NCI-H2227 treated with DMSO at 0.1 percent for 48 hours (cell line): ENCODE measurements at places on chromosomes 5 and 9.

GRCh38 chr9:82498541-82499317 is 510.2 kb downstream of the SPATA31D1 start:
- DNase-seq, result no peak

DNA sequence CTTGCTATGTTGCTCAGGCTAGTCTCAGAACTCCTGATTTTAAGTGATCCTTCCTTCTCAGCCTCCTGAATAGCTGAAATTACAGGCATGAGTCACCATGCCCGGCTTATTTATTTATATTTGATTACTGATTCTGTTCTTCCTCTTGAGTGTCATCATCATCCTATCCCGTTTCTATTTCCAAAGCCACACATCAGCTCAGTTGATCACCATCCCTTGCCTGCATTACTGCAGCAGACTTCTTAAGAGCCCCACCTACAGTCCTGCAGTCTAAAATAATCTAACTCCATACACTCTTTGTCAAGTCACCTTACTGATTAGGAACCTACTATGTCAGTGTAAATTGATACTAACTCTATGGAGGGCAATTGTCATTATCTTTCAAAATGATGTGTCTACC is 138.9 kb upstream of the RAI14 start:
- no peak for DNase-seq

DNA sequence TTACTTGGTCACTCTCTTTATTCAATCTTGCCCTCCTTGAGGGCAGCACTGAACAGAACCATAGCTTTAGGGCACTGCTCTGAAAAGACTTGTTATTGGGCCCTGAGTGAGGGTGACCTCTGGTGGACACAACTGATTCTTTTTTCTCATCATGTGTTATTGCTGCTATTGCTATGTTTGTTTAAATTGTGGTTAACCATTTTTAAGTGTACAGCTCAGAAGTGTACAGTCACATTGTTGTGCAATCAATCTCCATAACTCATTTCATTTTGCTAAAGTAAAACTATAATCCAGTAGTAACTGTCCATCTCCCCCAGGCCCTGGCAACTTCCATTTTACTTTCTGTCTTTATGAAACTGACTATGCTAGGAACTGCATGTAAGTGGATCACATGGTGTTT is 351.1 kb upstream of the RIOK2 start:
- no peak for DNase-seq

- DNase-seq, result no peak
Measured at GRCh38 chr9:126516561-126516935, 97.2 kb upstream of the LMX1B start.

- DNase-seq, result no peak
Measured at GRCh38 chr5:141250576-141250975, 5.4 kb downstream of the PCDHB15 start.

DNA sequence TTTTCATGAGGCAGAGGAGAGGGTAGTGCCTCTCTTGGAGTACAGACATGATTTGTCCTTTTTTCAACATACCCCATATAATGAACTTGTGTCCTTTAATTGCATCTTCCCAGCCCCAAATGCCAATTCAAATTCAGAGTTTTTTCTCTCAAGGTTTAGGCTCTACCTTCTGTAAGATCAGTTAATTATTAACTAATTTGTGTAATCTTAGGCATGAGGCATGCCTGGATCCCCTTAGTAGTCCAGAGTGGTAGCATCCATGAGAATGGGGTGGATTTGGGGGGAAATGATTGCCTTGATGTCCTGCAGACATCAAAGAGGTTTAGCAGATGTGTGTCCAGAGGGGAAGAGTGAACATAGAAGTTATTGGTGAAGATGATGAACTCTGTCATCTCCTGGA is 533.3 kb downstream of the LRRC70 start:
- no peak for DNase-seq

- DNase-seq, result no peak
Measured at GRCh38 chr5:81545911-81546310, 152.0 kb upstream of the ACOT12 start.

GRCh38 chr5:159096924-159097783 is 2.6 kb downstream of the EBF1 start:
- no peak for DNase-seq

DNA sequence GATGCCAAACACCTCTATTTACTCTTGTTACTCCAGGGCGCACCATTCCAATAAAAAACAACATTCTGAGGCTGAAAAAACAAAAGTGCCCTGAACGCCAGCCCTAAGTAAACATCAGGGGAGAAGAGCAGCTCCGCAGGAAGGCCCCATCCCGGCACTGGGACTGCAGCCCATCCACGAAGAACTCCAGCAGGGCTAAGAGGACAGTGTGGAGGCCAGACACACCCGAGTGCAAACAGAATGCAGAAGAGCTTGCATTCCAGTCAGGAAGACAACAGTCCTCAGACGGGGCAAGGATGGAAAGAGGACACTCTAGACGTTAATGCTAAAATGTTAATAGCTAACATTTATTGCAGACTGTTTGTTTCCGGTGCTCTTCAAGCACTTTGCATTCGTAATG is 33.0 kb downstream of the FAM240B start:
- no peak for DNase-seq

DNA sequence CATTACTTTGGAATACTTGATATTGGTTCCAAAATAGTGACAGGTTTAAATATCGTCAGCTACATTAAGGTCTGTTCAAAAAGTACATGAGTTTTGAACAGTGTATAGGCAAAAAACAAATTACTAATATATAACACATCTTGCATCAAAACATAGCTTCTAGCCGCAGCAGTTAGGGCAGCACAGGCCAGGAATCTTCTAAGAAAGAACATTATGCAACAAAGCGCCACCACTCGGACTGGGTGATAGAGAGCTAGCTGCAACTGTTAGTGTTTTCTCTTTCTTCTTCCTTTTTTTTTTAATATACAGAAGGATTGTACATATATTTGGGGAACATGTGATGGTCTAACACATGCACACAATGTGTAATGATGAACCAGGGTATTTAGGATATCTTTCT is 504.5 kb downstream of the NR2F1-AS1 start:
- DNase-seq, result no peak

- DNase-seq, result peak; percentile 12
Measured at GRCh38 chr5:22306011-22306410, 547.1 kb downstream of the CDH12 start.

DNA sequence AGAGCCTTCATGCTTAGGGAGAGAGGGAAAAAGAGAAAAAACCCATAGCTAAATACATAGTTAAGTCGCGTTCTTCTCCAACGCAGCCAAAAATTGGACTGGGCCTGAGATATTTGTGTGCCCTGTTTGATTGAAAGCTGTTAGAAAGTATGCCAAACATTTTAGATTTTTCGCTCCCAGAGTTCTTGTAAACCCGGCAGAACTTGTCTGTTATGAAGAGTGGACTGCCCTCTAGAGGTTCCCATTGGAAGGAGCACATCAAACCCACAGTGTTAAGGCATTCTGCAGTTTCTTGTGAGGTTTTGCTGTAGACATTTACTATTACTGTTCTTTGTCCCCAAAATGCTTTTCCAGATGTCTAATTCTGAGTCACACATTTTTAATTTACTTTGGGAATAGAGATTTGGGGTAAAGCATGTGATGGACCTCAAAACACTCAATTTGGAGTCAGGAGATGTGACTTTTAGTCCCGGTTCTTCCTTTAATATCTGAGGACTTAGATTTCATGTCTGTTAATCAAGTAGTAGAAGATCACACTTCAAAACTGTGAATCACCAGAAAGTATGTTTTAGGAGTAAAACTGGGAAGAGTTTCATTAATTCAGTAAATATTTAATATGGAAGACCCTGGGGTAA is 96.6 kb downstream of the PCSK1 start:
- DNase-seq, result peak; percentile 46

DNA sequence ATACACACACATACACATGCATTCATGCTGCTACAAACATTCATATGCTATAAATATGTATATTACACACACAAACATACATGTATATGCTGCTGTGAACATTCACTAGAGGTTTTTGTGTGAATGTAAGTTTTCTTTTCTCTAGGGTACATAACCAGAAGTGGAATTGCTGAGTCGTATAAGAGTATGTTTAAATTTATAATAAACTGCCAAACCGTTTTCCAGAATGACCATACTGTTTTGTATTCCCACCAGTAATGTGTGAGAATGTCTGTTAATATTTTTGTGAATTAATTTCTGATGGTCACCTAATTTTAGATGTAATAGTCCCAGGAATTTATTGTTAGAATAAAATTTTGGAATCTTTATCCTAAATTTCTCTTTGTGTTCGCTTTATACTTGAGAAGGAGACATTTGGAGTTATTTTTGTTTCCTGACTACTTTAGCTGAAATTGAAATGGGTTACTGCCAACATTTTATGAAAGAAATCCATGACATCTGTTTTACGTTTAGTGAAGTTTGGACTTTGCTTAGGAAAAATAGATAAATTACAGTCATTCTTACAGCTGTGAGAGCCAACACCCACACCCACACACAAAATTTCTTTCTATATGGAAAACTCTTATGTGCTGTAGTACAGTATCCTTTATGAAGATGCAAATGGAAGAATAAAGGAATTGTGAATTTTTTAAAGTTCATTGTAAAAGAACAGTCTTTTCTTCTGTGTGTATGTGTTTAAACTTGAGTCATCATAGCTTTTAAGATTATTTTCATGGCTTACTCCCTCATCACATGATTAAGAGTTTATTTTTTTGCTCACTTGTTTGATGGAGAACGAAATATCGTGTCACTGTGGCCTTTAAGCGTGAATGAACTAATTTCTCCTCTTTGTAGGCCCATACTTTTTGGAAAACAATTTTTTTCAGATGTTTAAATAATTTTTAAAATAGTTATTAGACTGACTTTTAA is 24.3 kb downstream of the CENPP start:
- no peak for DNase-seq

DNA sequence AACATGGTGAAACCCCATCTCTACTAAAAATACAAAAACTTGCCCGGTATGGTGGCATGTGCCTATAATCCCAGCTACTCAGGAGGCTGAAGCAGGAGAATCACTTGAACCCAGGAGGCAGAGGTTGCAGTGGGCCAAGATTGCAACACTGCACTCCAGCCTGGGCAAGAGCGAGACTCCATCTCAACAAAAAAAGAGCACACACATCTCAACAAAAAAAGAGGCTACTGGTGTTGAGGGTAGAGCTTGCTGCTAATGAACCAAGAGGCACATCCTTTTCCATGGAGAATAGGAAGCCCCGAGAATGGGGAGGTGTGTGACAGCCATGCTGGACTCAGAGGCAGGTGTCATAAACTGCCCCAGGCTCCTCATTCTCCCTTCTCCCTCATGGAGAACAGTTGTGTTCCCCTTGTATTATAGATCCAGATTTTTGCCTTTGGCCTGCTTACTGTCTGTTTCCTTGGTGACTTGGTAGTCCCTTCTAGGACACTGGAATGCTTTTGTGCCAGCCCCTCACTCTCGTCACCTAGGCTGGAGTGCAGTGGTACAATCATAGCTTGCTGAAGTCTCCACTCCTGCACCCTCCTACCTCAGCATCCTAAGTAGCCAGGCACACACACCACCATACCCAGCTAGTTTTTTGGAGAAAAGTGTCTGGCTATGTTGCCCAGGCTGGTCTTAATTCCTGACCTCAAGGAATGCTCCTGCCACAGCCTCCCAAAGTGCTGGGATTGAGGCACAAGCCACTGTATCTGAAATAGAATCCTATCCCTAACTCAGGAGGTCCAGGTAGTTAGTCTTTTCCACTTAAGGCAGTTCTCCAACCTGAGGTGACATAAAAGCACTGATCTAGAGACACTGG is 5.1 kb downstream of the RPL12 start:
- DNase-seq, result no peak

GRCh38 chr9:130682421-130683121 is 11.0 kb upstream of the EXOSC2 start:
- DNase-seq, result peak; percentile 71

GRCh38 chr5:65209341-65209740 is 272.4 kb downstream of the ADAMTS6 start:
- DNase-seq, result no peak

- no peak for DNase-seq
Measured at GRCh38 chr5:50922942-50923767, 256.7 kb downstream of the PARP8 start.

GRCh38 chr5:75482482-75482881 is 28.9 kb downstream of the CERT1 start:
- DNase-seq, result no peak

DNA sequence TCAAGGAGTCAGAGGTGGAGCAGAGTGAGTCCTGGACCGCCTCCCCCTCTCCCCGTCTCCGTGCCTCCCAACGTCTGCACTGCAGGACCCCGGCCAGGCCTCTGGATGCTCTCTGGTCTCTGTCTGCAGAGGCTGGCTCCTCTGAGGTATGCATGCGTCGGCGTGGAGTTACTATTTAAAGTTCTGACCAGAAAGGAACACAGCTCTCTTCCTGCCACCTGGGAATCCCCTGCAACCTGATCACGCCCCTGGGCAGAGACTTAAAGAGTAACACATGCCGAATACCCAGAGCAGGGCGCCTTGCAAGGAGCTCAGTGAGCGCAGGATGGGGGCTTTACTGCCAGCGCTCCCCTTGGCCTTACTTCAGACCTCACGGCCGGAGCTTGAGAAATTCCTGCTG is 16.0 kb downstream of the ANXA6 start:
- no peak for DNase-seq

GRCh38 chr9:112112941-112113681 is 62.0 kb downstream of the SUSD1 start:
- no peak for DNase-seq

DNA sequence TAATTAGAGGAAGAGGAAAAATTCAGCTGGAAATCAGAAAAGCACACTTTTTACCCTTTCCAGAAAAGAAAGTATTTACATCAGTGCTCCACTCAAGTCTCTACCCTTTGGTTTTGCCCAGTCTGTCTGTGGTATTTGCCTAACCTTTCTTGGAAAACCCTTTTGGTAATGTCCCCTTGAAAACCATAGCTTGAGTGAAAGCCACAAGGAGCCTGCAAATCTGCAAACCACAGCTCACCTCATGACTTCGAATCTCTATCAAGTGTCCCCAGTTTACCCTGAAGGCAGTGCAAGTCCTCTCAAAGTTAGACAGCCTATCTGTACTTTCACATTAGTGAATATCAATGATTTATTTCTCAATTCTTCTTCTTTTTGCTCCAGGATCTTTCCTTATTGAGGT is 162.1 kb upstream of the TSLP start:
- DNase-seq, result no peak

DNA sequence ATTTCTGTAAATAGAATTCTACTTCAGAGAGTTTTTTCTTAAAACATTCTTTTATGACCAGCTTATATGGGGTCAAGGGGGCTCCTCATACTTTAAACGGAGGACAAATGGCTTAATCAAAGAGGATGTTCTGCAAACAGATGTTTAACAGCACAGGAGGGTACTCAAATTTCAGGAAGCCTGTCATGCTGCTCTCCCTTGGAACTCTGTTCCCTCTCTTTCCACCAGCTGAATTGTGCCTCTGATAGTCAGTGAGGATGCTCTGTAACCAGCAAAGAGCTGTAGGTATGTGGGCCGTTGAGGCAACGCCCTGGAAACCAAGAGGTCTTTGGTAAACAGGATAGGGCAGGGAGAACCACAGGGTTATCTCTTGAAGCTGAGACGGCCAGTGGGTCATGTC is 161.1 kb downstream of the C5orf15 start:
- no peak for DNase-seq
